ENCODE measurements at places on chromosomes 1 and 21.

DNA sequence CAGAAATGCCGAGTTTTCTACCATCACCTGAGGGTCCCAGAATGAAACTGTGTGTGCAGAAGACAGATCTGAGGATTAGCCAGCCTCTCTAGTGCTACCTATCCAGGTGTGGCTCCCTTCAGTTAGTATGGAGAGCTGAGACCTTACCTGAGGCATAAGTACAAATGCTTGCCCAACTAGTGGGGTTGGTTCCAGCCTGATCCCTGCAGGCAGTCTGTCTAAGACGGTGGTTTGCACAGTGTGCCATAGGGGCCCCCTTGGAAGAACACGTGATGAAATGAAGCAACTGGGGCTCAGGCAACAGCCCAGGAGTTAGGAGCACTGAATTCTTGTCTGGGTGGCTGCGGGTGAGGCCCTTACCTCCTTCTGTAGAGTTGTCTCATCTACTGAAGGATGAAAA is 15.6 kb downstream of the S100A7A start:
- DNase-seq: no peak

DNA sequence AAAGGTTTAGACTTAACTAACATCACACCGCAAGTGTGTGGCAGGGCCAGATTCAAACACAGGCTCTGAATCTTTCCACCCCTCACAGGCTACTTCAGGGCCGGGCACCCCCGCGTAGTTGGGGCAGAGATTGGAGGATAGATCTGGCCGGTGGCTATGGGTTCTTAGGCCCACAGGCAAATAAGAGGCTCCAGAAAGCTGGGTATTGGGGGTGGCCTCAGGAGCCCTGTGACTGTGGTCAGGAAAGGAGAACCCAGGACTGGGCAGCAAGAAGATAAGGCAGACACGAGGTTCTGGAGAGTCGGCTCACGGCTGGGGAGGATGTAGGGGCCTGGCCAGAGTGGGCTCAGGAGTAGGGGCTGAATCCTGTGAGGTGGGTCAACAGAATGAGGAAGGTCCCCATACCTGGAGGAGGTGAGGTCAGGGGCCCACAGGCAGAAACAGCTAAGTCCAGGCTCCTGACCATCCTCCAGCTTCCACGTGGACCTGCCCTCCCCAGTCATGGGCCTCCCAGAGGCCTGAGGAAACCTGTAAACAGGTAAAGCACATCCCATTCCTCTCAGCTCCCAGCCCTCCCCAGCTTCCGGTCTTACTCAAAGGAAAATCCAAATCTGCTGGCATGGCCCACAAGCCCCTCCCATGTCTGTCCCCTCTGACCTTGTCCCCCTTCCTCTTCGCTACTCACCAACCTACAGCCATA is 306.2 kb downstream of the MATN1 start:
- DNase-seq: no peak

GRCh38 chr1:56406821-56407220 is 172.5 kb downstream of the PLPP3 start:
- no peak for DNase-seq

GRCh38 chr1:192958871-192959270 is 100.3 kb downstream of the UCHL5 start:
- no peak for DNase-seq

DNA sequence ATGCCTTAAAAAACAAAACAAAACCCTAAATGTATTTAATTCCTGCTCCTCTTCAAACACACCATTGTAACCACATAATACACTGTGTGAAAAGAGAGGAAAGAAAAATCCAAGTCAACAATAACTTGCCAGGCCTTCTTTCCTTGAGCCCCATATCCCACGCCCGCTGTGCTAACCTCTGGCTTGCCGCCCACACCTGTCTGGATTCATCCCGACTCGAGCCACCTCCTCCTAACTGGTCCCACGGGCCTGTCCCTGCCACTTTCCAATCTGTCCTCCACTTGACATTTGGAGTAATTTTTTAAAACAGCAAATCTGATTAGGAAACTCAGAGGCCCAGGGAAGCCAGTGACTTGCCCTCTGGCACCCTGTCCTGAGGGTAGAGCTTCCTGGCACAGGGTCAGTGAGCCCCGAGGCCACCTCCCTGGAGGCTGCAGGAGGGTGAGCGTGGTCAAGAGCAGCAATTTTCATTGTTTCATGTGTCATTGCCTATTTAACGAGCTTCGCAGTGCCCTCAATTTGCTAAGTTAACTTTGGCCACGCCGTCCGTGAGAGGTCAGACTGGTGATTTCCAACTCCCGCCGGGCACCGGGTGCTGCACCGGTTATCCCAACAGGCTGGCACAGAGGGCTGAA is 54.1 kb downstream of the B3GALT5 start:
- no peak for DNase-seq

GRCh38 chr1:53438427-53439336 is 20.5 kb upstream of the DMRTB1 start:
- DNase-seq: no peak

GRCh38 chr1:25430967-25431881 is 527 bp downstream of the MACO1 start:
- no peak for DNase-seq

GRCh38 chr21:25313829-25314228 is 293.5 kb downstream of the MRPL39 start:
- DNase-seq: no peak

GRCh38 chr1:147786536-147786935 is 26.1 kb upstream of the GJA5 start:
- DNase-seq: no peak

DNA sequence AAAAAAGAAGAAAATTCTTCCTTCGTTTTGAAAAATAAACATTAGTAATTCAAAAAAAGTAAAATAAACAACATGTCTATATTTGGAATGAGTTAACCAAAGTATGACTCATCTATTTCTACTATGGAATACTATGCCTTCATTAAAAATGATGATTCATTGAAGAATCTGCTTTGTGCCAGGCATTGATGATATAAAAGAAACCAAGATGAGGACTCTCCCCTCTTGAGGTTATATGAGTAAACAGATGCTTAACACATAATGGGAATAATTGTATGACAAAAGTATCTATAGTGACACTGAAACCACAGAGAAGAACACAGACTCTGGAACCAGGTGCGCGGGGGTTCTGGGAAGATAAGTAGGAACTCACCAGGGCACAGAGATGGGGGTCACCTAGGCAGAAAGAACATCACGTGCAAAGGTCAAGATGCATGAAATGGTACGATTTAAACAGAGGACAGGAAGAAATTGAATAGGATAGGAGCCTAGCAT is 18.8 kb downstream of the ELF3 start:
- DNase-seq: peak; percentile 60

- no peak for DNase-seq
Measured at GRCh38 chr1:116690849-116691406, 23.4 kb upstream of the IGSF3 start.

DNA sequence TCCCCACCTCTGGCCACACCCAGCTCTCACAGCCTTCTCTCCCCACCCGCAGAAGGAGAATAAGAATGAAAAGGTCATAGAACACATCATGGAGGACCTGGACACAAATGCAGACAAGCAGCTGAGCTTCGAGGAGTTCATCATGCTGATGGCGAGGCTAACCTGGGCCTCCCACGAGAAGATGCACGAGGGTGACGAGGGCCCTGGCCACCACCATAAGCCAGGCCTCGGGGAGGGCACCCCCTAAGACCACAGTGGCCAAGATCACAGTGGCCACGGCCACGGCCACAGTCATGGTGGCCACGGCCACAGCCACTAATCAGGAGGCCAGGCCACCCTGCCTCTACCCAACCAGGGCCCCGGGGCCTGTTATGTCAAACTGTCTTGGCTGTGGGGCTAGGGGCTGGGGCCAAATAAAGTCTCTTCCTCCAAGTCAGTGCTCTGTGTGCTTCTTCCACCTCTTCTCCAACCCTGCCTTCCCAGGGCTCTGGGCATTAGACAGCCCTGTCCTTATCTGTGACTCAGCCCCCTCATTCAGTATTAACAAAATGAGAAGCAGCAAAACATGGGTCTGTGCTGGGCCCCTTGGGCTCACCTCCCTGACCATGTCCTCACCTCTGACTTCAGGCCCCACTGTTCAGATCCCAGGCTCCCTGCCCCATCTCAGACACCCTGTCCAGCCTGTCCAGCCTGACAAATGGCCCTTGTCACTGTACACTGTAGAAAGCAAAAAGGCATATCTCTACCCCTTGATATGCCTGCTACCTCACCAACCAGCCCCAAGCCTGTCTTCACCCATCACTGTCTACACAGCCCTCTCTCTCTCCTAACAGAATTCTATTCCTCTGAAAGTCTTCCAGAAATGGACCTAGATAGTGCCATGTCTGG is 3.2 kb downstream of the S100A9 start:
- DNase-seq: no peak

DNA sequence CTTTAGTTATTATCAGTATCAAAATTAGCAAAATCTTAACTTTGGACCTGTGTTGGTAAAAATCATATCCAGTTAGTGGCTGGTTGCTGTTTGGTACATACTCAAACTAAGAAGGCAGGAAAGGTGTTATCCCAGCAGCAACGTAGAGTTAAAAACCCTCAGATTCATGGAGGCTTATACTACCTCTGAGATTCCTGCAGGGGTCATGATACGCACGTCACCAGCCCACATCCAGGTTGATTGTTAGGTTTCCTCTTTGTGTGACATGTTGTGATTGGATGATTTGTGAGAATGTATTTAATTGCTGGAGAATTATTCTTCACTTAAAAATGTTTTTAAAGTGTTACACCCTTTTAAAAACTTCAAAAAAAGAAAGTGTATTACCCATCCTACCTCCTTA is 423.3 kb upstream of the ADGRL2 start:
- no peak for DNase-seq

DNA sequence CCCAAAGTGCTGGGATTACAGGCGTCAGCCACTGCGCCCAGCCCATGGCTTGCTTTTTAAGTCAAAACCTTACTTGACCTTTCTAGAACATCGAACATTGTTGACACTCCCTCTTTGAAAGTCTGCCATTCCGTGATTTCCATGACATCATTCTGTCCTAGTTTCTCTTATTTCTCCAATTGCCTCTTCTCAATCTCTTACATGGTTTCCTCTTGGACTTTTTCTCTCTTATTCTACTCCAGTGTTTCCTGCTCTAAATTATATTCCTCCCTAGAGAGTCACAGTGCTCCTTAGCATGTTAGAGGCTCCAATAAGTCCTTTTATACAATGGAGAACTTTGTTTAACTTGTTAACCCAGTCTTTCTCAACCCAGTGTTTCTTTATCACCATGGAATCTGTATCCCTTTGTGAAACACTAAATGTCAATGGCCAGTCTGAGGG is 25.5 kb downstream of the JAM2 start:
- no peak for DNase-seq

DNA sequence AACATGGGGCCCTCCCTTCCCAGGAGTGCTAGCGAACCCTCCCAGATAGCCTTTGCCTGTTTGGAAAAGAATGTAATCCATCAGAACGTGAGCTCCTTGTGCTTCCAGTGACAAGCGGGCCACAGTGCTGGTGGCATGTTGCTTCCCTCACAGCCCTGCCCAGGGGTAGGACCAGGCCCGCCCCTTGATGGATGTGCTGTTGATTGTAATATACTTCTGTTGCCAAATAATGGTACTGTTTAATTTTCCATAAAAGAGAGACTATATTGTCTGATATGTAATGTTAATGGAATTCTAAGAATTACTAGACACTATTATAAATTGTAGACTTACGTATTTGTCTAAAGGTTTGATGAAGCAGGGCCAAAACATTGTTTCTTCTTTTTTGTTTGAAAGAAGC is 16.4 kb downstream of the ATP5PO start:
- no peak for DNase-seq

DNA sequence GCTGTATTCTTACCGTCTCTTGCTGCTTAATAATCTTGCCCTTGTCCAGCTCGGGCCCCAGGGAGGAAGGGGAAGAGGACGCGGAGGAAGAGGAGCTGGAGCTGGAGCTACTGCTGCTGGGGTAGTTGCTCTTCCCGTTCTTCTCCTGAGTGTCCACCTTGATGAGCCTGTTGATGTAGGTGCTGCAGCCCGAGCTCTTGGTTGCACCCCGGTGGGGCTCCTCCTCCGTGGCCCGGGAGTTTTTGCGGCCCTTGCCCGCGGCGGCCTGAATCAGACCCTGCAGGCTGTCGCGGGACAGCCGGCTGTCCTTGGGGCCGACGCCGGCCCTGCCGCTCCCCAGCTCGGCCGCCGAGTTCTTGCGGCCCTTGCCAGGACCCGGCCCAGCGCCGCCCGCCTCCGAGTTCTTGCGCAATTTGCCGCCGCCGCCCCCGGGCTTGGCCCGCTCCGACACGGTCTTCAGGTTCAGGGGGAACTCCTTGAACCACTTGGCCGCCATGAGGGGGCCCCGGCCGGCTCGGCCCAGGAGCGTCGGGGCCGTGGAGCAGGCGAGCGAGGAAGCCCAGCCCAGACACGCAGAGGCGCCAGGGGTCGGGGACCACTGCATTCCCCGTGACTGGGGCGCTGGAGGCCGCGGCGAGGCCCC is 475 bp upstream of the TDRD10 start:
- no peak for DNase-seq

GRCh38 chr1:67399199-67399993 is 30.8 kb downstream of the SERBP1 start:
- no peak for DNase-seq

DNA sequence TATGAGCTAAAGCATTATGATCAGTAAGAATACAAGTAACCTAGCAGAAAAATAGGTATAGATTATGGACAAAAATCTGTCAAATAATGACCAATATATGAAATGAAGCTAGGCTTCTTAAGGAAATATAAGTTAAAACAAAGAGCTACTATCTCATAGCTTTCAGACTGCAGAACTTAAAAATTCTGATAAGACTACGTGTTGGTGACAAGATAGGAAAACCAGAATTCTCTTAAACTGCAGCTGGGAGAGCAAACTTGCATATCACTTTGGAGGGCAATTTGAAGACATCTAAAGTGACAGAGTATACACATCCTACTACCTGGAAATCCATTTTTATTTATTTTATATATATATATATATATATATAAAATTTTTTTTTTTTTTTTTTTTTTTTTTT is 65.5 kb downstream of the LTN1 start:
- no peak for DNase-seq

DNA sequence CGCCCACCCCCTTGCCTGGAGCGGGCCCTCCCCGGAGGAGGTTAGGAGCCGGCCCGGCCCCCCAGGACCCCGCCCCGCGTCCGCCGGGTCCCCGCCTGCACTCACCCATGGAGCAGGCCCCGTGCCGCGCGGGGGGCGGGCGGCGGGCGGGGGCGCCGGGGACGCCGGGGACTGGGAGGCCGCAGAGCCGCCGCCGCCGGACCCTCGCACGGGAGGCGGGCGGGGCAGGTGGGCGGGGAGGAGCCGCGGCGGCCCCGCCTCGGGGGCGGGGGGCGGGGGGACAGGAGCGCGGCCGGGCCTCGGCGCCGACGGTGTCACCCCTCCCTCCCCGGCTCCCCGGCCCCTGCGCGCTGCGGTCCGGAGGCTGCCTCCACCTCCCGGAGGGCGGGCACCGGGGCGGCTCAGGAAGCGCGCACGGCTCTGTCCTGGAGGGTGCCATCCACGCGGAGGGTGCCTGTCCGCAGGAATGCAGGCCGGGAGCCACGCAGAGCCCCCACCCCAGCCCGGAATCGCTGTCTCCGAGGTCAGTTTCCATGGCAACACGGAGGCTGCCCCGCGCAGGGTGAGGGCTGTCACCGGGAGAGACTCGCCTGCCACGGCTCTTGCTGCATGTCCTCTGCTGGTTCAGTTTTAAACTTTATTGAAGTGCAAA is 5.9 kb upstream of the PLEKHG5 start:
- no peak for DNase-seq

GRCh38 chr21:41914965-41915364 is 35.8 kb upstream of the PRDM15 start:
- DNase-seq: no peak

GRCh38 chr1:222109836-222110235 is 367.9 kb upstream of the DUSP10 start:
- no peak for DNase-seq

- DNase-seq: no peak
Measured at GRCh38 chr1:90711696-90712095, 5.4 kb downstream of the BARHL2 start.
